ENCODE measurements at places on chromosomes 5 and 9. TPM values are rescaled to one million over a fixed set of nuclear protein-coding genes. Genes with fewer than 3 reads are reported as not detected.

DNA sequence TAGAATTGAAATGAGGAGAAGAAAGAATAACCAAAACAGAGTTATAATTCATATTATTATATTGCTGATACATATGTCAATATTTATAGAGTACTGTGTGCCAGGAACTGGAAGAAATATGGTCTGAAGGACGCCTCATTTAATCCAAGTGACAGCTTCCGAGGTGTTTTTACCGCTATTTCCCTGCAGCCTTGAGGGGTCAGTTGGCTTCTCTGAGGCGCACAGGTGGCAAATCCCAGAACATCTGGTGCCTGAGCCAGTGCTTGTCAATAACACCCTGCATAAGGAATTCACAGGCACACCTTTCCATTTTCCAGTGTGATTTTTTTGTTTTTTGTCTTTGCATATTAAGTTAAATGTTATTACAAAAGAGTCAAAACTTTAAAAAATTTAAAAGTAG is 43.3 kb upstream of the CTSL start:
- DNase-seq: no peak

DNA sequence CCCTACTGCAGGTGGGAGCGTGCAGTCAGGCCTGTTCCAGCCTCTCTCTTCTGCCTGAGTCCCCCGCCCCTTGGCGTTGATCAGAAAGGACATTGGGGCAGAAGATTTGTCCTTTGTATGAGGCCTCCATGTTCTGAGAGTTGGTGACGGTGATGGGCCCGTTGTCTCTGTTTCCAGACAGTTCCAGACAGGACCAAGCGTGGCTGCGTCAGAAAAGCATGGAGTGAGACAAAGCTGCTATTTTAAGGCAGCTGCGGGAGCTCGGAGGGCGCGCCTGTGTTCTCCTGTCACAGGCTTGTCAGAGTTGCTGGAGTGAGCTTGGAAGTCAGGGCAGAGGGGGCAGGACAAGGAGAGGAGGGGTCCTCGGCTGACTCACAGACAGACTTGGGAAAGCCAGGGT is 32.1 kb upstream of the SH3PXD2B start:
- no peak for DNase-seq

DNA sequence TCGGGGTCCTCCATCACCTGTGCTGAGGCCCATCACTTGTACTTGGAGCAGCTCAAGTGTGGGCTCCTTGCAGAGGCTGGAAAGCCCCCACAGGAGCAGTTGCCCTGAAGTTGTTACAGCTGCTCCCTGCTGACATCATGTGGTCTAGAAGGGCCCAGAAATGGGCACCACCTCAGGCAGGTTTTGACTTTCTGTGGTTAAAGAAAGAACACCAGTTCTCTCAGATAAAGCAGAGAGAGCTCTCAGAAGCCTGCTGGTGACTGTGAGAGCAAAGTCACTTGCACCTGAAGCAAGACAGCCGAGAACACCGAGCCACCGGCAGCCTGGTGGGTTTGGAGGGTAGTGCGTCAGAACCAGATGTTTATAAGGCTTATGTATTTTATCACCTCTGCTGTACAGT is 70.4 kb downstream of the MVB12B start:
- no peak for DNase-seq

- DNase-seq: no peak
Observed at GRCh38 chr5:27568811-27569210, 530.4 kb upstream of the CDH9 start.

DNA sequence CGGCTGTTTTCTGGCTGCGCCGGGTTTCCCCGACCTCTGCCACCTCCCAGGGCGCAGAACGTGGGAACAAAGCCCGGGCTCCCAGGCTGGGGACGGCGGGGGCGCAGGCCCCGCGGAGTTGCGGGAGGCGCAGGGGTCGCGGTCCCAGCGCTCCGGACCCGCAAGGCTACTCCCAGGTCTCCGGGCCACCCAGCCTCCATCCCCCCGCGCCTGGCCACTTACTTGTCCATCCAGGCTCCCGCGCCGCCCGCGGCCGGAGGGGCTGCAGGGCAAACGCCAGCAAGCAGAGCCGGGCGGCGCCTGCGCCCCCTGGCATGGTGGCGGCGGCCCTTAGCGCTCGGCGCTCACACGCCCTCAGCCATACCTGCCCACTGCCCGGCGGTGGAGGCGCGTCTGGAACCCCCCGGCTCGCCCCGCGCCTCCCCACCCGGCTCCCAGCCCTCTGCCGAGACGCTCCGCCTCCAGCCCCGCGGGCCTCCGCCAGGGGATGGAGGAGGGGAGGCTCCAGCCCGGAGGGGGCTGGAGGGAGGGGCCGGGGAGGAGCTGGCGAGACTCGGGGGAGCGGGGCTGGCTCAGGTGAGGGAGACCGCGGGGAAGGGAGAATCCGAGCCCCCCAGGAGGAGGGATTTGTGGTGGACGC is at the start of gene ADAM19:
Gene ADAM19, minus strand, starts transcription at position 395 of the 640 bp plus-strand sequence. Its CDS starts 79 bp downstream, at position 316.
- DNase-seq: no peak

GRCh38 chr5:180825768-180826525 is 23.3 kb upstream of the MGAT1 start:
- DNase-seq: no peak

The PALM2AKAP2 gene
- 5.0 TPM for total RNA-seq

DNA sequence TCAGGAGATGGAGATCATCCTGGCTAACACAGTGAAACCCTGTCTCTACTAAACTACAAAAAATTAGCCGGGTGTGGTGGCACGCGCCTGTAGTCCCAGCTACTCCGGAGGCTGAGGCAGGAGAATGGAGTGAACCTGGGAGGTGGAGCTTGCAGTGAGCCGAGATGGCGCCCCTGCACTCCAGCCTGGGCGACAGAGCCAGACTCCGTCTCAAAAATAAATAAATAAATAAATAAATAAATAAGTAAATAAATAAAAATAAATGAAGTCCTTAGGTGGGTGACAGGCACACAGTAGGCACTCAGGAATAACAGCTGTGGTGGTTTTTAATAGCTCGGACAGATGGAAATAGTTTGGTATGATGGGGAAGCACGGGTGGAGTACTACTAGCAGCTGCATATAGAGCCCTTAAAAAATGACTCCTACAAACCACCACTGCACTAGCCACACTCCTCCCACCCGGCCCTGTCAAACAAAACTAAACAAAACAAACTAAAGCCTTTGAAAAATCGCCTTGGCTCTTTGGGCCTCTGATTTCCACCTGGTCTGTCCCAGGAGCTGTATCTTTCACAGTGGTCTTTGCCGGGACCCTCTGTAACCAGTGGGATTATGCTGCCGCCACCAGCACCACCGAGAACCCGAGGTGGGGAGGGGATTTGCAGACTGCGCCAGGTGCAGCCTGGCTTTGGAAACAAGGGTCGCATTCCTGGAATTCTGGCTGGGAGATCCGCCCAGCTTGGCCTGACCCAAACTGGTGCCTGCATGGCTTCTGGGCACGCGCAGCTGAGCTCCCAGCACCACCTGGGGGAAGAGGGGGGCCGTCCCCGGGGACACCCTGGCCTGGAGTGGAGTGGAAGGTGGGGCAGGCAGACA is 5.1 kb upstream of the WDR5 start:
- no peak for DNase-seq

DNA sequence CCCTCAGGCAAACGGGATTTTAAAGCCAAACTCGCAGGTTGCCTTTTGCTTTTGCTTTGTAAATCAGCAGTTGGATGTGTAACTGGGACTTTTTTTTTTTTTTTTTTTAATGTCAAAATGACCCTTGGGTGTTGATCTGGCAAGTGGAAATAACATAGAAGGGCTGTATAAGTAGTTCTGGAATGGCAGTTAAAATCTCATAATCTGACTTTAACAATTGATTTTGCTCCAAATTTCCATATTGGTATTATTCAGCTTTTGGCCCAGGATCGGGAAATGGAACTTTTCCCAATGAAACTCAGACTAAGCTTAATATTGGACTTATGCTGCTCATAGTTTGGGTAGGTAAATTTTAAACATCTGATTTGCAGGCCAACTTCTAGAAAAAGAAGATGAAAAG is 346.8 kb upstream of the NUDT12 start:
- DNase-seq: no peak

DNA sequence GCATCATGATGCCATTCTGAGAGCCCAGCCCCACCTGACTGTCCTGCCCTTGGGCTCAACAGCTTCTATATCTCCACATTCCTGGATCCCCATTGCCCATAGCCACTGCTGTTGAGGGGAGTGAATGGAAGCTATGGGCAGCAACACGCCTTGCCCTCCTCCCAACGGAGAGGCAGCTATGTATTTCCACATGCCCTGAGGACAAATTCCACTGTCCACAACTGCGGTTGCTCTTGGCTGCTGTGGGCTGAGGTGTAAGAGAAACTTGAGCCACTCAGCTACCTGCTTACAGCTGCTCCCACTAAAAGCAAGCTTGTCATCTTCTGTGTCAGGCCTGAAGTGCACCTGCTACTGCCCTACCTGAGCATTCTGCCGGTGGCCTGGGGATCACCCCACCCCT is 222.9 kb downstream of the PSAT1 start:
- no peak for DNase-seq

The SUSD3 gene
- total RNA-seq: 1.6 TPM

The IFNA21 gene
- not detected for total RNA-seq

- no peak for DNase-seq
Observed at GRCh38 chr9:128231638-128232527, 28.7 kb downstream of the DNM1 start.

DNA sequence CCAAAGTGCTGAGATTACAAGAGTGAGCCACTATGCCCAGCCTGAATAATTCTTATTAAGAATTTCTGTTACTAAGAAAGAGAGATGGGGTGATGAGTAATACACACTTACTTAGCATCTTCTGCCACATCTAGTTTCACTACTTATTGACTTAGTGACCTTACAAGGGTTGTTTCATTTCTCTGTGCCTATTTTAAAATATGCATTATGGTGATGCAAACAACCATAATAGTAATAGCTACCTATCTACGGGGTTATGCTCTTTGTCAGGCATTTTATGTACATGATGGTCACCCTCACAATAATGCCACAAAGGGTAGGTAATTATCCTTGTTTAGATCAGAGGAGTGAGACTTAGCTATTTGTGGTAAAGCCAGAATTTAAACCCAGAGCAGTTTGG is 499.0 kb upstream of the SGCD start:
- DNase-seq: no peak

- DNase-seq: no peak
Observed at GRCh38 chr9:82302968-82303655, 314.5 kb downstream of the SPATA31D1 start.

DNA sequence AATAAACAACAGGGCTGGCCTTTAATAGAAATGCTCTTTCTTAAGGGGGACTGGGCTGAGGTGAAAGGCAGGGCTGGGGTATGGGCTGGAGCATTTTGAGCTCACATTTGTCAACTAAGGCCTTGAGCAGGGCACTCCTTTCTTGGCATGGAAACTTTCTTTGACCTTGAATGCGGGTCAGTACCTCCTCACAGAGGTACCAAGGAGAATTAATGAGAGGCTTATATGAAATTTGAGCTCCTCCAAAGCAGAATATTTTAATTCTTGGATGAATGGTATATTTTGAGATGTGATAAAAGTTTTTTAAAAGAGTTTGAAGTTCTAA is 3.1 kb downstream of the CYSTM1 start:
- no peak for DNase-seq

DNA sequence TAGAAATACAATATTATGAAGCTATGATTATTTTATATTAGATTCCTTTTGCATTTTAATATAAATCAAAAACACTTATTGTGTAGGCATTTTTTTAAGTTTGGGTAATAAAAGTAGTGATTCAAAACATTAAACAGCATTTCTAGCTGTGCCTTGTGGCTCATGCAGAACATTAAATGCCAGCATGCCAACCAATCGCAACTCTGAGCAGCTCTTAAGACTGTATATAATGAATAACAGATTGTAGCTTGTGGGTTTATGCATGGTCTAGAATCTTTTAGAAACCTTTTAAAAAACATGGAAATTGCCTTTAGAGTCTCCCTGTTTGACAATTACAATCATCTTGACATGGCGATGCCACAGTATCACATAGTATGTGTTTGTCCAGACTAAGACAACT is 903.8 kb downstream of the EFNA5 start:
- no peak for DNase-seq

DNA sequence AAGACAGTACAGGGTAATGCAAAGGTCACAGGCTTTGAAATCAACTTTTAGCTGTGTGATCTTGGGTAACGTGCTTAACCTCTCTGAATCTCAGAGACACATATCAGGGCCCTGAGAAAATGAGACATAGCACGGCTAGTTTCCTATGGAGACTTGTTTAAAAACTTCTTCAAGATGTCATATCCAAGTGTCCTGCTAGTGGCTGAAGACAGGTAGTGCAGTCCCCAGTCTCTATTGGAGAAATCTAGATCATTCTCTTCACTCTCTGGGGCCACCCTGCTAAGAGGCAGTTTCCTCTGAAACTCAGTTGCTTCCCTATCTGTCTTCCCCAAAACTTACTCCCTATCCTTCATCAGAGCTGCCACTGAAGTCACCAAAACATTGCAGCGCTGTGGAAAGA is 30.3 kb upstream of the GRXCR2 start:
- DNase-seq: no peak

GRCh38 chr5:132267166-132267739 is 9.8 kb downstream of the PDLIM4 start:
- no peak for DNase-seq

DNA sequence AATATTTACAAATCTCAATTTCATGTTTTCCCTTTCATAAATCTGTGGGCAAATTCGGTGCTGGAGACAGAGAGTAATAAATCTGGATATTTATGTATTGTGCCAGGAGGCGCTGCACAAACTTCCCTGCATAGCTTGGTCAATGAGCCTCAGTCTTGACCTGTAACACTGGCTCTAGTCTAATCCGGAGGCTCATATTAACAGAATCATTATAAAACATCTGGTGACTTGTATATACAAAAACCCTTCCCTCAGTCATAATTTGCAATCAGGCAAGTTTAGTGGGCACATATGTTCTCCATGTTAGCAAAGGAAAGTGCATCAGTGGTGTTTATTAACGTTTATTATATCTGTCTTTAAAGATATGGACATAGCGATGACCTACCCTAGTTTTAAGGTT is 104.0 kb upstream of the BNC2 start:
- no peak for DNase-seq

- DNase-seq: no peak
Observed at GRCh38 chr5:103772248-103772647, 209.7 kb upstream of the NUDT12 start.

DNA sequence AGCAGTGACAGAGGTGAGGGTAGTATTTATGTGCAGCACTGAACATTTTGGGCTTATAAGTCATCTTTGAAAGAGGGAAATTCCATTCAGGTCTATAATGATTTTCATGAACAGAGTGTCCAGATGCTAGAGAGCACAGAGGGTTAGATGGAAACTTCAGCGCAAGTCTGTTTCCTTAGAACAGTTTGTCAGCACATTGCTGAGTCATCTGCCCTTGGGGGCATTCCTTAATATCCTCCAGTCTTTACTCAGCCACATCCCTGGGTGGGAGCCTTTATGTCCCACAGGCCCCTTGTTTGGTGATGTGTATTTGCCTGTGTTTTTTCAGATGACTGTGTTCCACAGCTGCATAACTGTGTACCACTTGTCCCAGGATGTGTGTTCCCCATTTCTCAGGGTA is 138.5 kb upstream of the S1PR3 start:
- no peak for DNase-seq

- DNase-seq: no peak
Observed at GRCh38 chr5:44387406-44387805, 1.8 kb downstream of the FGF10 start.

GRCh38 chr9:87834357-87834756 is 48.3 kb upstream of the SPATA31E1 start:
- DNase-seq: no peak

The KCNV2 gene
- not detected for total RNA-seq

The PCDHA6 gene
- total RNA-seq: 24.8 TPM

GRCh38 chr5:101338226-101338625 is 435.1 kb upstream of the ST8SIA4 start:
- no peak for DNase-seq

GRCh38 chr5:117665121-117665520 is 1090.5 kb upstream of the SEMA6A start:
- DNase-seq: no peak

The MSMP gene
- not detected for total RNA-seq

The CNTNAP3B gene
- 68.5 TPM for total RNA-seq

Measured in occipital lobe (tissue), 3 donors.